Stimulated activated CD4-positive, alpha-beta T cell treated with anti-CD3 and anti-CD28 coated beads, Interleukin-1b, Interleukin-23, amount 100 ng/mL, for 24 hours (primary cell): ENCODE measurements at places on chromosomes 2 and 18.

GRCh38 chr2:64685430-64685829 lies 31.7 kb upstream of the SERTAD2 start:
- no peak for DNase-seq

DNA sequence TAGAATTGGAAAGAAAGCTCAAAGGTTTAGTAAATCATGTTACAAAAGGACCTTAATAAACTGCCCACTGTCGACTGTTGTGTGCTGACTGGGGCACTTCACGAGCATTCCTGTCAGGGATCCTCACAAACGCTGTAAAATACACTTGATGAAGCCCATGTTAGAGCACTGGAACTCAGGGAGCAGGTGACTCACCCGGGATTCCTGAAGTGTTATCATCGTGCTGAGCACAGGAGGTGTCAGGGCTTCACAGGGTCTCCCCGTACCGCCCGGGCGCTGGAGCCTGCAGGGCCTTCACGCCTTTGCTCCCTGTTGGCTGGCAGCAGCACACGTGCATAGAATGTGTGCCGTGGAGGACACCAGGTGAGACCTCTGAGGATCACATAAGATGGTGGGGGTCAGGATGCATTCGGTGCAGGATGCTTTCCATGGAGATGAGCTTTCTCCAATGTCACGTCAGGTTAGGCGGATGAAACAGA lies 187.3 kb downstream of the SNTG2 start:
- no peak for DNase-seq

DNA sequence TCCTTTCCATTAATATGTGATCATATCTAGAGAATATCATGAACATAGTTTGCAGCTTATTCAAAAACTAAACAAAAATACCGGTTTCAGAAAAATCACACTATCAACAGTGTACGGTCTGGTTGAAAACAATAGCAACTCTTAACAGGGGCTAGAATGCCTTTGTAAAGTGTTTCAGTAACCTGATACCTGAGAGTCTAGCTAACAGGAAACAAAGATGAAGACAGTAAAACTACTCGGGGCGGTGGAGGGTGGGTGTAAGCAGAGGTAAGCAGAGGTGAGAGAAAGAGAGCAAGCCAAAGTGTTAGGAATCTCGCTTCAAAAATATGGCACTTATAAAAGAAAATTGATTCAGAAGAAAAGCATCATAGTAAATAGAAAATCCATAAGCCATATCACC lies 109.0 kb upstream of the RGPD4 start:
- DNase-seq: no peak

DNA sequence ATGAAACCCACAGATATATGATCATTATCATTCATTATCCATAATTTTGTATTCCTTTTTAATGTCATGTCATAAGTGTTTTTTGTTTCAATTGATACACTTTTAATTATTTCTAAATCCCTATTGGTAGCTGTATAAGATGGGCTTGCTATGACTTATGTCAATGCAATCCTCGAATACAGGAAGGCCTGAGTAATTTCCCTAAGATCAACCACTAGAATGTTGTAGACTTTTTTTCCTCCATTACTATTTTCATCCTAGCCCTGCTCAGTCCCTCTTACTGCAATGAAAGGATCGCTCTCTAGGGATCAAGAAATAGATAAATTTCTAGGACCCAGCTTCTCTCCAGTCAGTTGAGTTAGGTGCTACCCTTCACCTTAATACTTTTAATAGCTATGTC lies 186.3 kb downstream of the KCNE4 start:
- DNase-seq: no peak

DNA sequence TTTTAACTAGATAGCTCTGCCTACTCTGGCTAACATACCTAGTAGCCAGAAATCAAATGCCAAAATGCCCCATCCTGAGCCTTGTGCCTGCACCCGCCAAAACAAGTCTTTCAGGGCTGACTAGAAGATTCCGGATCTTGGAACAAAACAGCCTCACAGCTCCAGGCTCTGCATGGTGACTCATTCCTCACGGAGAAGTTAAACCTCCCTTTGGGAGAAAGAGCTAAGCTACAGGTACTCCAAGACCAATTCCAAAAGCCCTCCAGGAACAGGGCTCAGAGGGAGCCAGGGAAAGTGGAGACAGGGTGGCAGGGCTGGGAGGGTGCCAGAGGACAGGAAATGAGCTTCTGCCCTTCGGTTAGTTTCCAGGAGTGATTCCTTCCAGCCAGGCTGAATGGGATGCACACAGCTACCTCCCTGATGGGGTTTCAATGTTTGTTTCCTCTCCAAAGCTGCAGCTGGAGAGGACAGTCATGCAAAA lies 295.6 kb downstream of the TNS1 start:
- DNase-seq: no peak
